ENCODE measurements at places on chromosomes 5 and 9. TPM values are rescaled to one million over a fixed set of nuclear protein-coding genes. Genes with fewer than 3 reads are reported as not detected.

Gene ROR2
- total RNA-seq: 2.5 TPM

Gene RANBP3L
- 0.16 TPM for total RNA-seq

Gene NME5
- 0.44 TPM for total RNA-seq

Gene C5orf63
- total RNA-seq: 5.1 TPM

Gene FOXD4L6
- total RNA-seq: not detected

Gene BSPRY
- total RNA-seq: 37.6 TPM

Gene COL15A1
- total RNA-seq: 7.5 TPM

Gene FCN1
- 0.12 TPM for total RNA-seq

Gene PTTG1
- 74.7 TPM for total RNA-seq

GRCh38 chr5:140372971-140373487 lies 13.0 kb downstream of the SLC4A9 start:
- ATAC-seq: peak; percentile 54

DNA sequence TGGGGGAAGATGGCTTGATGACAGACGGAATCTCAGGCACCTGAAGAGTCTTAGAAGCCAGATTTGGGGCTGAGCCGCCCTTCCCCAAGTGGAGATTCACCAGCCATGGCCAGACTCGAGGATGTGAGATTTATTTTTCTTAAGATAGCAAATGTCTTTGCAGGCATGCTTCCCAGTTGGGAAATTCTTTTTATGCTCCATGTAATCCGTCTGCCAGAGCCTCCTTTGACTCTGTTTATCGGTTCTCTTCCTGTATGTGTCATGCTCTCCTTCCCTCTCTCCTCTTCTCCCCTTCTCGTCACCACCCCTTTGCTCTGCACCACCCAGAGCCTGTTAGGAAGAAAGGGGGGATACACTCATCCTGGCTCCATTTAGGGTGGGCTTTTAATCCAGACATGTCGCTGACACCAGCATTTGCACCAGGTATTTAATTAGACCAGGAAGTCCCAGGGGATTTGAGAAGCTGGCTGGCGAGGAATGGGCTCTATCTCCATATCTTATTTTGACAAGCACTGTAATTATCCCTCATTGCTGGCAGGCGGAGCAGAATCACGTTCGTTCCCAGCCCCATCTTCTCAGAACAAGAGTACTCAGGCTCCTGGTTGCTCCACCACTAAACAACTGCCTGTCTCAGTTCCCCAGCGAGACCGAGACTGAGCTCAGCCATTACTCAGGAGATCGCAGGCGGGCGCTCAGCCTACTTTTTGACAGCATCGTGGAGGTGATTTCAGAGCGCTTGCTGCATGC lies 50.9 kb downstream of the KCNIP1 start:
- ATAC-seq: no peak

GRCh38 chr9:93954434-93955061 lies 607 bp downstream of the BARX1 start:
- no peak for ATAC-seq

GRCh38 chr5:131609774-131610173 lies 25.3 kb downstream of the RAPGEF6 start:
- ATAC-seq: no peak

GRCh38 chr5:141512390-141512910 lies 23.6 kb downstream of the PCDHGC5 start:
- ATAC-seq: peak; percentile 52

- ATAC-seq: no peak
Observed at GRCh38 chr5:94326586-94326985, 291.8 kb downstream of the KIAA0825 start.

GRCh38 chr5:172410160-172410559 lies 44.2 kb downstream of the SH3PXD2B start:
- no peak for ATAC-seq

DNA sequence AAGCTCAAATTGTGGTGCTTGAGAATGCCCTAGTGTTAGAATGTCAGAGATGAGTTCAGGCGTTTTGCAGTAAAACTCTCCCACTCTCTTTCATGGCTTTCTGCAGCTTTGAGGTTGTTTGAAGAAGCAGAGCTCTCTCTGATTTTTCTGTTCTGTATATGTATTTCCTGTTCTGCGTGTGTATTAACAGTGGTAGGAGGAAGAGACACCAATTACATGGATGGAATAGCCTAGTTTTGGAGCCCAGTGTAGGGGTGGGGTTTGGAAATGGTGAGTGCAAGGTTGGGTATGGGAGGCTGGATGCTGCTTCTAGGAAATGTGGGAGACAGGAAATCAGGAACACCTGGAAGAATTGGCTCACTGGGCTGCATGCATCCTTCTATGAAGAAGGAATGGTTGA lies 12.4 kb downstream of the LARP1 start:
- no peak for ATAC-seq

DNA sequence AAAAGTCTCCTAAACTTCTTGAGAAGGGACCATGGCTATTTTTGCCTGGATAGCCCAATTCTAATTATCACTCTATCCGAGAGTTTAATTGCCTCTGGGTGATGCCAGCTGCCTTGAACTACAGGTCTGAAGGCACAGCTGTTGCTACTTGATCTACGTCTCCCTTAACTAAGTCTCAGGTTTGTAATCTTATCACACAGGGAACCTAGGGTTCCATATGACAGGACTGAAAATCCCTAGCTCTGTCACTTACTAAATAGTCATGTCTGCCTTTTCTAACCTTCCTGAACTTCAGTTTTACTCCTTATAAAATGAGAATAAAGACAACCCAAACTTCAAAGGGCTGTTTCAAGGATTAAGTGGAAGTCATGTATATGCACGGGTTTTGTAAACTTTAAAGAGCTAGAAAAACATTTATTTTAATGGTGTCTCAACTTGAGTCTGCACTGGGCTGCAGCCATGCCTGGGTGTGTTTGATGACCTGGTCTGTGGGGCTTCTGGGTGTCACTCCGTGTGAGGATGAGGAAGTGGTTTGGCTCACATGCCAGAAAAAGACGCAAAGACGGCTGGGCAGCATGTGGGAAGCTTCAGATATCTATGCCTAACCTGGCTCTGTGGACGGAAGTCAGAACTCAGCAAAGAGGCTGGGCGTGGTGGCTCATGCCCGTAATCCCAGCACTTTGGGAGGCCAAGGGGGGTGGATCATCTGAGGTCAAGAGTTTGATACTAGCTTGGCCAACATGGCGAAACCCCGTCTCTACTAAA lies 129.3 kb upstream of the SLC44A1 start:
- ATAC-seq: peak; percentile 38

DNA sequence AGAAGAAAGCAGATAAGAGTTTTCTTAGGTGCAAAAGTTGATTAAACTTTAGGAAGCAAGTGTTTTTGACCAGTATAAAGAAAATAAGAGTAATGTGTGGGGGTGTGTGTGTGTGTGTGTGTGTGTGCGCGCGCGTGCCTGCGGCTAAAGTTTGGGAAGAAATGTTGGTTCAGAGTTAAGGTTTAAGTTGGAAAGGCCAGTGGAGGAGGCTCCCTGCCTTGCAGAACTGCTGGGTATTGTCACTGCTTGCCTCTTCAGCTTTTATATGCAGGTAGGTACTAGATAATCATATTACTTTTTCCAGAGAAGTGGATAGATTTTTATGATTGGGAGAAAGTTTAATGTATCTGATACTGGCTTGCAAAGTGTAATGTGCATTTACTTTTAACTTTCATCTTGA lies 2.0 kb downstream of the PIK3R1 start:
- ATAC-seq: no peak

DNA sequence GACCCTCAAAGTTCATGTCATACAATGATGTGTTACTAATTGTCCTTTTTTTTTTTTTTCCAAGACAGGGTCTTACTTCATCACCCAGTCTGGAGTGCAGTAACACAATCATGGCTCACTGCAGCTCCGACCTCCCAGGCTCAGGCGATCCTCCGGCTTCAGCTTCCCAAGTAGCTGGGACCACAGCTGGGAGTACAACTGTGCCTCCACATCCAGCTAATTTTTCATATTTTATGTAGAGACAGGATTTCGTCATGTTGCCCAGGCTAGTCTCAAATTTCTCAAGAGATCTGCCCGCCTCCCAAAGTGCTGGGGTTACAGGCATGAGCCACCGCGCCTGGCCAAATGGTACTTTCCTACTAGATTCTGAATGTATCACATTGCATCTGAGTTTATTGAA lies 49.4 kb upstream of the EBF1 start:
- no peak for ATAC-seq

DNA sequence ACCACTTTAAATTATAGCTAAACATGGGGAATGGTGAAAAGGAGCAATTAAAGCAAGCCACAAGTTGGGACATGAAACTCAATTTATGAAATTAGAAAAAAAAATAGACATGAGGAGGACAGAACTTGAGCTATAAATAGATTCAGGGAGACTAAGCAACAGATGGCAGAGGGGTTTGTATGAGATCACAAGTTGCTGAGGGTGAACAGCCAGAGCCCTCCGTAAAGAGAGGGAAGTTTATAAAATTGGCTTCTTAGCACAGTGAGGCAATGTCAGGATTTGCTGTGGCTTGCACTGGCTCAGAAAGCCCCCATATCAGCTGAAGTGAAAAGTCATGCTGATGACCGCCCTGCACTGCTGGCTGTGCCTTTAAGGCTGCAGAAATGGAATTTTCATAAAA lies 443.4 kb upstream of the CD180 start:
- ATAC-seq: no peak

- no peak for ATAC-seq
Observed at GRCh38 chr9:104575456-104575855, 6.5 kb downstream of the OR13C8 start.

DNA sequence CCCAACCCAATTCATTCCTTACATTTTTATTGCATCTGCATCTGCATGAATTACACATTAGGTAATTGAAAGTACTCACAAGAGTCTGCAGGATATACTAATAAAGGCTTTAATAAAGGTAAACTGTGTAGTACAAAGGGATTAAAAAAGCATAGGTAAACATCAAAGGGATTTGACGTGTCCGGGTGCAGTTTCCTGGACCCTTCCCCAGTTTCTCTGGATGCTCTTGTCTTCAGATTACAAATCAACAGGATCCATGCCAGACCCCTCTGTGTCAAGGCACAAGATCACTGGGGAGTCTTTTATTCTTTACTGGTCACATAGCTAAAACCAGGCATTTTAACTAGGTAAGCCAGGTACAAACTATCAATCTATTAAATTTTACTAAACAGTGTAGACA lies 177.2 kb upstream of the TYRP1 start:
- ATAC-seq: no peak

GRCh38 chr9:23693374-23693773 lies 132.7 kb downstream of the ELAVL2 start:
- no peak for ATAC-seq

- peak; percentile 87 for ATAC-seq
Observed at GRCh38 chr9:107548298-107549142, 59.0 kb upstream of the KLF4 start.

Data from esophagus mucosa (tissue), 1 donor.